IPS DF 6.9 (cell line): ENCODE measurements at places on chromosomes 6 and 20.

DNA sequence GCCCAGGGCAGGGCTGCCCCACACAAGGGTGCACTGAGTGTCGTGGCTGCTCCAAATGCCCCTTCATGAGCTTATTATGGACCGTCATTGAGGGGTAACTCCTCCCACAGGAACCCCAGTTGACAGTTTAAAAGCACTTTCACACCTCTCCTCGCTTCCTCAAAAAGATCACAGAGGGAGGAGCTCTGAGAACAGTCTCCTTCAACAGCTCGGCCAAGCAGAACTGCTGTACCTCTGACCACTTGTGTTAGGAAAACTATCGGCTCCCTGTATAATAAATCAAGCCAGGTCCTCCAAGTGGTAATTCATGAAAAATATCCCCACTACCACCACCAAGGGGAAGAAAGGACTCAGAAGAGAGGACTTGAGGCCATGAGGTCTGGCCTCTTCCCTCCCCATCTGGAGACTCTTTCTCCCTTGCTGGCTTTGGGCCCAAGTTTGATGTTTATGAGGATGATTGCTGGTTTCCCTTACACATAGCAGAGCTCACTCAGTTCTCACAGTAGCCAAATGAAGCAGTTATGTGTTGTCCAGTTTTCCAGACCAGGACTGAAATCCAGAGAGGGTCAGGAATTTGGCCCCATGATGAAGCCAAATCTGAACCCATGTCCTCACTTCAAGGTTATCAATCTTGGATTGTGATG, 8.7 kb downstream of the SNX21 start:
- no peak for DNase-seq

- no peak for DNase-seq
Observed at GRCh38 chr20:40600441-40601219, 88.4 kb downstream of the MAFB start.

DNA sequence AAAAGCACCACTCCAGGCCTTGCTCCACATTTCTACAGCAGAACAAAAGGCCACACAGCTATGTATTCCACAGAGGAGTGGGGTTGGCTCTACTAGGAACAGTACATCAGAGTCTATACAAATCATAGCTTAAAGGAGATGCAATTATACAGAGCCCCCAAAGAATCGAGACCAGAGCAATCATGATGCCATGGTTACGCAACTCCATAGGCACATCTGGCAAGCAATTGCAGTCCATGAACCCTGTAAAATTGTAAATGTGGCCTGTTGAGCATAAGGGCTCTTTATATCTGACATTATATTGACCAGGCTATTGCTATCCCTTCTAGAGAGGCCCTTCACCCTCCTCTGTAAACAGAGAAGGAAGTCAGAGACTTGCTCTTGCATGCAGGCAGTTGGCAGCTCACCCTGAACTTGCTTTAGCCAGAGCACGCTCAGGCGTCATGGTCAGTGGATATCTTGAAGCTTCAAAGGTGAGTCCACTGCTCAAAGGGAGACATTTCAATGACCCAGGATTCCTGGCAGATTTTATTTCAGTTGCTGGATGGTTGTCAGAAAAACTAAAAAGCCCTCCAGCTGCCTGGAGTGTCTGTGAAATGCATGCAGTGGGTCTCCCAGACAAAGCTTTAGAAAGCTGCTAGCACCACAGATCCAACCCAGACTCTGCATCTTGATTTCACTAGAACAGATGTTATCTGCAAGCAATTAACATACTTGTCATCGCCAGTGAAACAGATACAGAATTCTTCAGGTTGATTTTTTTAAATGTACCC, 357.2 kb downstream of the CENPW start:
- no peak for DNase-seq

DNA sequence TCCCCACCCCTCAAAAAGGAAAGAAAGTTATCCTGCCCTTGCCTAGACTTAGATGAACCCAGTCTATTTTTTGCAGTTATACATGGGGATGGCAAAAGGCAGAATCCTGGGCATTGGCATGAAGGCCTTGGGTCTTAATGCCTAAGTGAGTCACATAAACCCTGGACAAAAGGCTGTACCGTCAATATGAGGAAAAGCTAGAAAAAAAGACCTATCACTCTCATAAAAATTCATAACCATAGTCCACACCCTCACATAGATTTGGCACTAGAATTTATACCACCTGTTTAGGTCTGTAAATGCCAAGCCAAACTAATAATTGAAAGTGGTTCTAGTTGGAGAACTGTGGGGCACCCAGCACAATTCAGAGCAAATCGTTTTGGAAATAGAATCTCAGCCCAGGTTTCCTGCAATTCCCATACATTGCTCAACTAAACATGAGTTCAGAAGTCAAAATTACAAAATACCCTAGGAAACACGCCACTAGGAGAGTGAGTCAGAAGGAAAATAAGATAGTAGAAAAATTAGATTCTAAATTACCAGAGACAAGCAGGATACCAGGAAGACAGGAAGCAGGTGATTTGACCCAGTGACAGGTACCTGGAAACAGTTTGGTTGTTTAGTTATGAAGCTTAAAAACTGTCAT, 70.4 kb upstream of the FUCA2 start:
- no peak for DNase-seq
